ENCODE measurements at places on chromosomes 12 and 14.
A peak's percentile ranks its signal among the peaks of the same experiment; 100 is the strongest.

- DNase-seq, result peak; percentile 90
Measured at GRCh38 chr14:60656686-60657455, 7.6 kb upstream of the SIX1 start.

GRCh38 chr12:2959192-2959504 lies at the start of gene TEAD4:
Gene TEAD4 (plus strand): TSS chr12:2959397.
- peak; percentile 96 for DNase-seq

DNA sequence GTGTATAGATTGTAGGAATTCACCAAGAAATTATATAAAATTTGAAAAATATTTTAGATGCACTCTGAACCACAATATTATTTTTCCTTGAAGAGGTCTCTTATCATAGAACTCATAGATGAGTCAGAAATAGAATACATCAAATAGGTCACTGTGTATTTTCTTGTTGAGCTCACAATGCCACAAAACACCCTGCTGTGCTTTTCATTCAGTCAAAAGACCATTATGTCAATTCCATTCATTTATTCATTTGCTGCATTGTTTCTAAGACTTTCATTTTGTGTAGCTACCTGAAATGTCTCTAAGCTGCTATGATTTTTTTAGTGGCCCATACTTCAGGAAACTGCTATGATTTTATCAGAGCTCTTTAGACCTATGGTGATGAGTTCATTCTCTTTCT lies 231.9 kb upstream of the AVPR1A start:
- no peak for DNase-seq

DNA sequence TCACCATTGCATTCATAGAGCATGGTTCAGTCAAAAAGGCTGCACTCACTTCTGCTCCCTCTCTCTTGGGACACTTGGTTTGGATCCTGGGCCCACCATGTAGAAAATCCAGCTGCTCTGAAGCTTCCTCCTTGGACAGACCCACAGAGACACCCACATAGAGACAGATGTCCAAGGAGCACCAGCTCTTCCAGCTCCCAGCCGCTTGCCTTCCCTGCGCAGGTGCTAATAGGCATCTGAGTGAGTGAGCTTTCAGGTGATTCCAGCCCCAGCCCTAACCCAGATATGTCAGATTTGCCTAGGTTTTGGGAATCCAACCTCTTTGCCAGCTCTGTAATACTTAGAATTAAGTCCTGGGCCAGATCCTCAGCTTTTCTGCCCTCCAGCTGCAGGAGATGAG lies 38.6 kb downstream of the DLK1 start:
- DNase-seq, result no peak

GRCh38 chr12:31714406-31715271 lies 14.2 kb downstream of the AMN1 start:
- DNase-seq, result no peak

GRCh38 chr12:108477055-108477880 lies 37.8 kb upstream of the FICD start:
- DNase-seq, result no peak

DNA sequence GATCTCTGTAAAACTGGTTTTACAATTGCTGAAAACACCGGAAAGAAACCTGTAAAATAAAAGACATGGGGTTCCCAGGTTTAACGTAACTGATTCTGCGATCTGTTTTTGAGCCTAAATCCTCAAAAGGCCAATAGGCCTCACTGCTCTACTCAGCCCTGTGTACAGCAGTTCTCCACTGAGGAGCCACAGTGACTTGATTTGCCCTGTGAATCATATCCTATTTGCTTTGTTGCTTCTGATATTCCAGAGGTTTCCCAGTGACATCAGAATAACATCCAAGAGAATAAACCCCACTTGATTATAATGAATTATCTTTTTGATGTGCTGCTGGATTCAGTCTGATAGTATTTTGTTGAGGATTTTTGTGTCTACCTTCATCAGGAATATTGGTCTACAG lies 27.5 kb downstream of the MDM1 start:
- no peak for DNase-seq

- no peak for DNase-seq
Measured at GRCh38 chr14:57999979-58000378, 134.1 kb upstream of the SLC35F4 start.

DNA sequence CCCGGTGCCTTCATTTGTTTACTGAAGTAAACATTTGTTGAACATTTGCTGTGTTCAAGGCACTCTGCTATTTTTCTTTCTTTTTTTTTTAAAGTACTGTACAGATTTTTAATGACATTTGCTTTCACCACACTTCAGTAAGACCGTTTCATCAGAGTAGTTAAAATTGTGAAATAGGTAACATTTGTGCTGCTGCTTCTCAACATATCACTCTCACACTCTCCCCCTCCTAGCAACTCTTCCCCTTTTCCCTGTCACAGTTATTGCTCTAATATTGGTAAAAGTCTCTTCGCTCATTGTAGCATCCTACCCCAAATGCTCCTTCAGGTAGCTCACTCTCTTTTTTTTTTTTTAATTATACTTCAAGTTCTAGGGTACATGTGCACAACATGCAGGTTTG lies 49.6 kb downstream of the SRGAP1 start:
- DNase-seq, result no peak

DNA sequence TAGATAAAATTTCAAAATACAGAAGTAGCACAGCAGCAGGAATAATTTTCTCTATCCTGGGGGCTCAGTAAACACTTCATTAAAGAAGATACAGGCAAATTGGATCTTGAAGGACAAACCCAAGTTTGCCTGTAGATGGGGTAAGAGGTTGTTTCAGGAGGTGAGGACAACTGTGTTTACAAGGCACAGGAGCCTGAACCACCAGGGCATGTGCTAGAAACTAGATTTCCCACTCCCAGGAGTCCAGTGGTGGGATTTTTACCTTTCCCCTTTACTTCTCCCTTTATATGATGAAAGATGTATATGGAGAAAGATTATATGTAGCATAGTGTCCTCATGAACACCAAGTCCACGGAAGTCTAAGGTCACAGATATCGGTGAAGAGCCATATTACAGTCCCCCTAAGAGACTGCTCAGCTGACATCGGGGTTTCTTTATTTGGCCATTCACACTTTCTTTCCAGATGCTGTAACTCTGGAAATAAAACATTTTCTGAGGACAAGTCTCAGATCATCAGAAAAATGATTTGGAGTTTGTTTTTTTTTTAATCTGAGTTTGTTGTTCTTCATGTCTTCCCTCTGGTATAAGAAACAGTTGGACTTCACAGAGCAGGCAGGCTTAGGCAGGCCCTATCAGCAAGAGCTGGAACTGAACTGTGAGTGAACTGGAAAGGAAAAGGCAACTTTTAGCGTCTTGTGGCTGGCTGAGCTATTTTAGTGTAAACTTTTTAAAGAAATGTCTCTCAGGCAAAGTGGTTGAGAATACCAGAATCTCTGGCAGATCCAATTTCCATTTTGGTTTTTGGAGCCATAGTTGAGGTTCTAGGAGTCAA lies 8.0 kb upstream of the EVL start:
- no peak for DNase-seq

- no peak for DNase-seq
Measured at GRCh38 chr12:53252349-53252916, 15.7 kb upstream of the ESPL1 start.

- DNase-seq, result no peak
Measured at GRCh38 chr12:27491226-27491625, 32.8 kb upstream of the PPFIBP1 start.

DNA sequence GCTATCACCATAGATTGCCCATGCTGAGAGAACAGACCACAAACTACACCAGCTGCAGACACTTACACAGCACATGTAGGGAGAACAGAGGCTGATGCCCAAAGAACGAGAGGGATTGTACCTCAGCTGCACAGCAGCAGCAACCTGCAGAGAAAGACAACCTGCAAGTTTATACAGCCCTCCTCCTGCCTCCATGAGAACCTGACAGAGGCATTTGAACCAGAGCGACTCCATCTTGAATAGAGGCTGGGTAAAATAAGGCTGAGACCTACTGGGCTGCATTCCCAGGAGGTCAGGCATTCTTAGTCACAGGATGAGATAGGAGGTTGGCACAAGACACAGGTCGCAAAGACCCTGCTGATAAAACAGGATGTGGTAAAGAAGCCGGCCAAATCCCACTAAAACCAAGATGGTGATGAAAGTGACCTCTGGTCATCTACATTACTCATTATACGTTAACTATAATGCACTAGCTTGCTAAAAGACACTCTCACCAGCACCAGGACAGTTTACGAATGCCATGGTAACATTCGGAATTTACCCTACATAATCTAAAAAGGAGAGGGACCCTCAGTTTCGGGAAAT lies 262.4 kb upstream of the HMGA2 start:
- no peak for DNase-seq

GRCh38 chr14:31205681-31206535 lies 1.7 kb downstream of the HECTD1 start:
- peak; percentile 35 for DNase-seq

DNA sequence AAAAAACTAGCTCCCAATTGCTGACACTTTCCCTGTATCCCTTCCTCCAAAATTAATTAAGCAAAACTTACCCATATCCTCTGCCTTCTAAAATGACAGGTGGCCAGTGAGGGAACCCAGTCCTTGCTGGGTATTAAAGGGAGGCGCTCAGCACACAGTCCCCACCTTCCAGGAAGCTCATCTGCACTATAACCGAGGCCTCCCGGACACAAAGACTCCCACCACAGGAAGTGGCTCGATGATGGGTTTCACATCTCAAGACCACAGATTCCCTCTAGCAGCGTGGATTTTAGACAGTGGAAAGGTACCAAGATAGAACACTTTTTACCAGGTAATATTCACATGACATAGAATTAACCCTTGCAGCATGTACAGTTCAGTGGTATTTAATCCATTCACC lies 126.8 kb upstream of the NCOR2 start:
- no peak for DNase-seq

GRCh38 chr12:98182821-98183220 lies 332.6 kb upstream of the TMPO start:
- DNase-seq, result peak; percentile 64

DNA sequence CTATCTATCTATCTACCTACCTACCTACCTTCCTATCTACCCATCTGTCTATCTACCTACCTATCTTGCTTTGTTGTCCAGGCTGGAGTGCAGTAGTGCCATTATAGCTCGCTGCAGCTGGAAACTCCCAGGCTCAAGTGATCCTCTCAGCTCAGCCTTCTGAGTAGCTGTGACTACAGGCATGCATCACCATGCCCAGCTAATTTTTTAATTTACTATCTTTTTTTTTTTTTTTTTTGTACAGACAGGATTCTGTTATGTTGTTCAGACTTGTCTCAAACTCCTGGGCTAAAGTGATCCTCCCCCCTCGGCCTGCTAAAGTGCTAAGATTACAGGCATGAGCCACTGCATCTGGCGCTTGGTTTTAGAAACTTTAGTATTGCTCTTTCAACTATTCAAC lies 762.4 kb downstream of the SLC6A15 start:
- no peak for DNase-seq

DNA sequence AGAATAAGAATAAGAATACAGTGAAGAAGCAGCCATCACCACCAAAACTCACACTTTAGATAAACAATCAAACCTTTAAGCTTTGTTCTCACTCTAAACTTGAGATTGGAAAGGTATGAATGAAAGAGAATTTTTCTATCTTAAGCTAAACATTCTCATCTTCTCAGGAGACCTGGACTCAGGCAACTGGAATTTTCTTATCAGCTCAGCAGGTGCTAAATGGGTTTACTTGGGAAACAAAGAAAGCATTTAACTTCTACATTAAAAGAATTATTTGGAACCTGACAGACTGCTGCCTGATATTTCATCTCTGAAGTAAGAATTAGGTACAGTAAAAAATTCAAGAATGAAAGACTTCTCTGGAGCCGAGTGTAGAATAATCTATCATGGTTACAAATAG lies 20.7 kb upstream of the KERA start:
- no peak for DNase-seq

- no peak for DNase-seq
Measured at GRCh38 chr14:69753860-69754259, 13.1 kb upstream of the SRSF5 start.

DNA sequence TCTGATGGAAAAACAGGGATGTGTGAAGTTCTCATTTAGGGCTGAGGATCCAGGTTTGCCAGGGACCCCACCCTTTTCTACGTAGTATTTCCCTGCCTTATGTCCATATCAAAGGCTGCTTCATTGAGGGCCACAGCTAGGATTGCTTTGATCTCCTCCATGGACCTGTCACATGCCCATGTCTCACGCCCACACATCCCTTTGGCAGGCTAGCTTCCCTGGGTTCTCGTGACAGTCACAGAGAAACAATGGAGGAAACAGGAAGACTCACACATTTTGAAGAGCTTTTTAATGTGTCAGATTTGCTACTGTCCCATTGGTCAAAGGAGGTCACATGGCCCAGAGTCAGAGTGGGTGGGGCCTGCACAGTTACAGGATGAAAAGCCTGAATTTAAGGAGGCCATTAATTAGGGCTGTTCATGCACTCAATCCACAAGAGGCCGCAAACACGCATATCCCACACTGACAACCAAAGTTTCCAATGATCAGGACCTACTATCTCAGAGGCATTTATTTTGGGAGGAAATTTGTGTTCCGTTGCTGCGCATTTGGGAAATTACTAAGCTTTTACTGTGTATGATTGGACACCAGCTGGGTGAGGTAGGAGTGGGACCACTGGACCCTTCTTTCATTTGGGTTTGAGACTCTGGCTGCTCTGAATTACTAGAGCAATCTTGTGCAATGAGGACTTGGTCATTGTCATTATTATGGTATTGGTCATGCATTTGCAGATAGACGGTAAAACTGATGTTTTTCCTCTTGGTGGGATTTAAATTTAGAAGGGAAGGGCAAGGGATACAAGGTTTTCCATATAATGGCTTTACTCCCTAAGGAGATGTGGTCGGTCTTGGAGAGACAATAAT lies 266.2 kb downstream of the KTN1 start:
- no peak for DNase-seq

DNA sequence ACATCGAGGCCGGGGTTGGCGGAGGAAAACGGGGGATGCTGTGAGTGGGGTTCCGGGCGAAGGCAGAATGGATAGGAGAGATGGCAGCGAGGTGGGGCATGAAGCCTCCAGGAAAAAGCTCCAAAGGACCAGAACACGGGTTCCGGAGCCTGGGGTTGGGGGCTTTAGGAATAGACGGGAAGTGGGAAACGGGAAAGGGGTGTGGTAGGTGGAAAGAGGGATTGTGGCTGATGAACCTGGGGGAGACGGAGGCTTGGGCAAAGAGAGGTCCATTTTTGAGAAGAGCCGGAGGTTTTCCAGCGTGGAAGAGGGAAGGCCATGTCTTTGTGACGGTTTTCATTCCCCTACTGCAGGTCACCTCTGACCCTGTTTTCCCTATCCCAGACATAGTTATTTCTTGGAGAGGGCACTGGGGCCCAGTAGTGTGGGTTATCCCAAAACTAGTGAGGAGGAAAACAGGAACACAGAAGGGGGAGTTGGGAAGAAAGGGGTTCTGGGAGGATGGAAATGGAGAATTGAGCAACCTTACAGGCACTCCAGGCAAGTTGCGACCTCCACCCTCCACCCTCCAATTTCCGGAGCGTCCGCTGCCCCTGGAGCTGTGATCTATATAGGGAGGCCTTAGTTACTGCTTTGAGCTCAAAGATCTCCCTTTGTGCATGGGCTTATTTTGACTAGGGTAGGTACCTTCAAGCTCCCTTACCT lies 1.1 kb downstream of the ATN1 start:
- no peak for DNase-seq
